Smooth muscle cell of the pulmonary artery (primary cell): ENCODE measurements at places on chromosomes 7 and 10. TPM values are rescaled to one million over a fixed set of nuclear protein-coding genes. Genes with fewer than 3 reads are reported as not detected.

The OR6B1 gene
- total RNA-seq: not detected in 2 replicates

The VWA2 gene
- total RNA-seq: not detected in 2 replicates

The MLXIPL gene
- total RNA-seq: 0.03 and 0.39 TPM in 2 replicates

The PDK4 gene
- 0.30 and 3.6 TPM in 2 replicates for total RNA-seq

The IL15RA gene
- total RNA-seq: 3.9 and 5.0 TPM in 2 replicates
